Chondrocyte (in vitro differentiated cells): ENCODE measurements at places on chromosomes 2 and 18. TPM values are rescaled to one million over a fixed set of nuclear protein-coding genes. Genes with fewer than 3 reads are reported as not detected.

Gene UCN
- 1.2 to 2.7 TPM (median 1.5 TPM) in 3 replicates for total RNA-seq

Gene FEV
- total RNA-seq = not detected in 3 replicates

Gene DUSP2
- 0.31 to 1.3 TPM (median 1.1 TPM) in 3 replicates for total RNA-seq

Gene SERPINB4
- total RNA-seq = not detected in 3 replicates

Gene CEP192
- total RNA-seq = 14.7 to 22.9 TPM (median 16.8 TPM) in 3 replicates

Gene CCDC74B
- 1.0 to 3.0 TPM (median 1.2 TPM) in 3 replicates for total RNA-seq

Gene ASAP2
- 60.7 to 73.2 TPM (median 61.5 TPM) in 3 replicates for total RNA-seq

GRCh38 chr2:120431386-120432292 is 85.7 kb downstream of the INHBB start:
- DNase-seq = no peak

- no peak for DNase-seq
Observed at GRCh38 chr2:44895061-44895460, 46.4 kb upstream of the SIX3 start.

- no peak for DNase-seq
Observed at GRCh38 chr2:144445196-144445595, 74.7 kb downstream of the ZEB2 start.

DNA sequence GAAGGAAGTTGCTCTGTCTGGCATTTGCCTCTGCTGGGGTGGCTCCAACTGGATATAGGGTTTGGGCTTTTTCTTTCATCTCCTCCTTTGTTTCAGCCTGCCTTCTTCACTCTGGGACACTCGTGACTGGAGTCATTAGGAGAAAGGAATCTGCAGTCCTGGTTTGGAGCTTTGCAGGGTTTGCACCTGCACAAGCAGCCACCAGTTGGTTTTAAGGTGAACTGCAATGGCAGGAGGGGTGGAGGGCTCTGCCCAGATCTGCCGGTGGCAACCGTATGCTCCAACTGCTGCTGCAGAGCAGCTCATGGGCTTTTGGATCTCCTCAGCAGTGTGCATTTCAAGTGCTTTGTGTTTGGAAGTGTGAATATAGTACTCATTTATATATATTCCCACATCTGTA is 131.3 kb upstream of the MGAT5 start:
- no peak for DNase-seq

DNA sequence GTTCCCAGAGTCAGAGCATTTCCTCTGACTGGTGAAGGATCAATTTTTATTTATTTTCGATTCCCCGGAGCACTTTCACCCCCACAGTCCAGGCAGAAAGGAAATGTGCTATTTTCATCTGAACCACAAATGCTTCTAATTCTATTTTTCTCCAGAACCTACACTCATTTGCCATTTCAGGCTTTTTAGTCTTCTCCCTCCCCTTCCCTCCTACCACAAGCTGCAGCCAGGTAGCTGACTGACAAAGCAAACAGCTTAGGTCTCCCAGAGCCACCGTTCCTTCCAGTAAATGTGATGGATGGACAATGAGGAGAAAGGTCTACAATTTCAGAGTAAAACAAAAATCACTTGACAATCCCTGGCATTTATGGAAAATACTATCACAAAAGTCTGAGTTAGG is 76.9 kb downstream of the KLF7 start:
- no peak for DNase-seq

- no peak for DNase-seq
Observed at GRCh38 chr2:198044777-198045176, 240.4 kb downstream of the PLCL1 start.

GRCh38 chr2:130377491-130377890 is 21.6 kb downstream of the PTPN18 start:
- DNase-seq = no peak

GRCh38 chr2:56199492-56199891 is 15.7 kb downstream of the CCDC85A start:
- no peak for DNase-seq

DNA sequence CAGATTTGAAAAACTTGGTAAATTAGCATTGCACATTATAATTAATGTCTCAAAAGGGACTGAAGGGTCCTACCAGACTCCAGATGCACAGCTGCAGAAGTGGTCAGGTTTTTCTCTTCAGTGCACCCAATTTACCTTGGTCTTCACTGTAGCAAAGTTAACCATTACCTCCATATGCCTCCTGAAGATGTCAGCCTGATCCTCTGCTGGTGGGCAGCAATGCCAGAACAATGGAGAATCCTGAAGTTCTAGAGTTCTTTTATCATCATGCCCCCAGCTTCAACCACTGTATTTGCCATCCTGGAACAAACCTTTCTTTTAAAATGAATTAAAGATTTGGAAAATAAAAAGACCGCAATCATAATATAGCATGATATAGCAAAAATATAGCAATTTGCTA is 1774.8 kb upstream of the CELF4 start:
- no peak for DNase-seq

GRCh38 chr18:12306752-12307700 is 1.0 kb upstream of the TUBB6 start:
- no peak for DNase-seq

GRCh38 chr2:145256551-145256950 is 736.6 kb upstream of the ZEB2 start:
- DNase-seq = no peak

- peak; percentile 3 for DNase-seq
Observed at GRCh38 chr2:10017313-10017941, 25.9 kb upstream of the KLF11 start.

- DNase-seq = no peak
Observed at GRCh38 chr2:156486147-156486546, 50.0 kb downstream of the GPD2 start.

- no peak for DNase-seq
Observed at GRCh38 chr2:176566961-176567360, 297.7 kb downstream of the MTX2 start.

DNA sequence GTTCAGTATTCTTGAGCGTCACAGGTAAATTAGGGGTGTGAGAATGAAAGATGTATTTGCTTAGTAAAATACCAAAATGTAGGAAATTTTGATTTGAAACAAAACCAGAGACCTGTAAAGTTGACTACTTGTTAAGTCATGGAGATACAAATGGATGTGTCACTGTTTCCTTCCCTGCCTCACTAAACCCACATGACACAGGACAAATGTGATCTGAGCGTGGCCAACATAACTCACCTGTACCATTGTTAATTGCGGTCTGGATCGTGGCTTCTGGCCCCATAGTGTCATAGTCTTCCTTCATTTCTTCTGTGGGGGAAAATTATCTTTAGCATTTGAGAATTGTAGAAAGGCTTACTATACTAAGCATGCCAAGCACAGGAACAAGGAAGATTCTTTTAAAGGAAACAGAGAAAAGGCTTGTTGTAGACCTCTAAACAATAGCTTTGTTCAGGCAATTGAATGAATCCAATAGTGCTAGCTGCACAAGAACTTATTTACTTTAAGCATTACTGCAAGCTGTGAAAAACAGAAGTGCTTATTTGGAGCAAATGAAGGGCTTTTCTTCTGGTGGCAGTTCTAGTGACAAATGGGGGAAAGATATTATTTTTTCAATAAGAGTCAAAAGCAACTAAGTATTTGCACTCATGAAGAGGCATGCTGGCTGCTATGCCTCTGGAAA is 95.2 kb downstream of the ZEB2 start:
- no peak for DNase-seq

DNA sequence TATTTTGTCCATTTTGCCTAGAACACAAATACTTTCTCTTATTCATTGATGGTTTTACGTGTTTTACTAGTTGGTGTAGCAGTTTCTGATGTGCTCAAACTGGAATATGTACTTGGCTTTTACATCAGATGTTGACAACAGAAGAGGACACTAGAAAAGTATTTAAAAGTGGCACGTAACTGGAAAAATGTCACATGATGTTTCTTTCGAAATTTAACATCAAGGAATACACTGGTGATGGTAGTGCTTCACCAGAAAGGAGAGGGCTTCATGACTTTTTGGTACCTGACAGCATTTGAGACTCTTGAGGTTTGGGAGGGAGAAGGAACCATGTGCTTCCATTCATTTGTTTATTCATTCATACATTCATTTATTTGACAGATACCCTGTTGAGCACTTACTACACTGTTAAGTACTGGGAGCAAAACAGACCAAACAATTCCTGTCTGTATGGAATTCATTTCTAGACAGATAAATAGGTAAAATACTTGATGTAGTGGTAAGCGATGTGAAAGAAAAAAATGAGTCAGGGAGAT is 1.5 kb downstream of the GIGYF2 start:
- DNase-seq = no peak

DNA sequence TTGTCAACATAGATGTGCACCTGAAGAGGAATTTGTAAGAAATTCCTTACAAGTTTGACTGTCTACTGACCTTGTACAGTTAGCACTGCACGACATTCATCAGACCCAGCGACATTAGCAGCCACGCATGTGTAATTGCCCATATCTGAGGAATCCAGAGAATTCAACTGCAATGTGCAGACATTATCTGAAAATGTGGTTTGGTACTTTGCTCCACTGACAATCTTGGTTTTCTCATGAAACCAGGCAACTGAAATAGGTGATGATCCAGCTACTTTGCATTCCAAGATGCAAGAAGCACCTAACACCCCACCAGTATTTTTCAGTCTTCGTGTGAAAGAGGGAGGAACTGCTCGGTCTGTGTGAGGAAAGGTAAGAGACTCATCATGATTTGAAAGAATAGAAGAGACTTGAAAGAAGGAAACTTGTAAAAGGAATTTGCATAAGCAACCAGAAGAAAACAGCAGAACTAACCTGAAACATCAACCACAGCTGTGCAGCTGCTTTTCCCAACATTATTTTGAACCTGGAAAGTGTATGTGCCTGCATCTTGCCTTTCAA is 83.4 kb downstream of the TTN start:
- DNase-seq = no peak
